Spinal cord (tissue), 10 donors: ENCODE measurements at places on chromosomes 2 and 18. TPM values are rescaled to one million over a fixed set of nuclear protein-coding genes. Genes with fewer than 3 reads are reported as not detected.

- no peak for DNase-seq
- H3K27me3 ChIP-seq = no peaks in the 10 kb centered on the region
- peaks cover 18% of the 10 kb centered on the region for H3K4me1 ChIP-seq
- no peak overlapping the region for H3K4me3 ChIP-seq
Measured at GRCh38 chr2:229620289-229620688, 94.1 kb downstream of the DNER start.

DNA sequence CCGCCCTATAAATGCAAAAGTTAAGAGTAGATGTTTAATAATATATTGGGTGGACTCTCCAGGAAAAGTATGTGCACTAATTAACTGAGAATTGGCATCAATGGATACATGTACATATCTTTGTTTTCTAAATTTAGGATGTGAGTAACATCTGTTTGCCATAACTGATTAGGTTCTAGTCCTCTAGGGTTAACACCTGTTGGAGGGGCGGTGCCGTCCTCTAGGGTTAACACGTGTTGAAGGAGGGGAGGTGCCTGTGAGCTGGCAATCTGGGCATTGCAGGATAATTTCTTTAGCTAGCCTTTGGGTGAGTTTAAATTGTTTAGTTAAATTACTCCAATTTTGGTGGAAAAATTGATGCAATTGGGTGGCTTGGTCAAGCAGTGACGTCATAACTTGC, 30.9 kb downstream of the HTR2B start:
- H3K27me3 ChIP-seq = no peaks in the 10 kb centered on the region
- H3K27ac ChIP-seq = no peak overlapping the region
- H3K4me1 ChIP-seq = no peaks in the 10 kb centered on the region
- H3K36me3 ChIP-seq = peaks cover 19% of the 10 kb centered on the region
- DNase-seq = no peak

DNA sequence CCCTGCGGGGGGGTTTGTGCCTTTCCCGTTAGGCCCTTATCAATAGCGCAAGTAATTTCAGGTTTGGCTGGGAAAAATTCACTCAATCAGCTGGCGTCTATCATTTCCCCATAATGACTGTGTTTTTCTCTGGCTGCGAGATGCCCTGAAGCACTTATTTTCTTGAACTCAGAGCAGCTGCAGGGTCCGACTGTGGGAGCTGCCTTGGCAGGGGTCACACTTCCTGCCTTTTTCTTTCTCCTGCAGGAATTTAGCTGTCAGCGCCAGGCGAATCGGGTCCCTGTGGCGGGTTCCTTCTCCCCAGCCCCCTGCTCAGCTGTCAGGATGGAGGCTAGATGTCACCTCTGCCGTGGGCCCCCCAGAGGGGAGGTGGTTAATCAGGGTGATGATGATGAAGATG, 81.3 kb upstream of the HPCAL1 start:
- H3K4me3 ChIP-seq = no peak overlapping the region
- H3K27ac ChIP-seq = no peak overlapping the region
- H3K27me3 ChIP-seq = no peaks in the 10 kb centered on the region
- no peaks in the 10 kb centered on the region for H3K36me3 ChIP-seq
- DNase-seq = no peak

- peaks cover 62% of the 10 kb centered on the region for H3K4me1 ChIP-seq
- peak; percentile 69 for DNase-seq
- peak overlapping the region; percentile 92 for H3K27ac ChIP-seq
- H3K27me3 ChIP-seq = peaks cover 4% of the 10 kb centered on the region
Measured at GRCh38 chr2:216690853-216691741, 4.3 kb downstream of the IGFBP5 start.

DNA sequence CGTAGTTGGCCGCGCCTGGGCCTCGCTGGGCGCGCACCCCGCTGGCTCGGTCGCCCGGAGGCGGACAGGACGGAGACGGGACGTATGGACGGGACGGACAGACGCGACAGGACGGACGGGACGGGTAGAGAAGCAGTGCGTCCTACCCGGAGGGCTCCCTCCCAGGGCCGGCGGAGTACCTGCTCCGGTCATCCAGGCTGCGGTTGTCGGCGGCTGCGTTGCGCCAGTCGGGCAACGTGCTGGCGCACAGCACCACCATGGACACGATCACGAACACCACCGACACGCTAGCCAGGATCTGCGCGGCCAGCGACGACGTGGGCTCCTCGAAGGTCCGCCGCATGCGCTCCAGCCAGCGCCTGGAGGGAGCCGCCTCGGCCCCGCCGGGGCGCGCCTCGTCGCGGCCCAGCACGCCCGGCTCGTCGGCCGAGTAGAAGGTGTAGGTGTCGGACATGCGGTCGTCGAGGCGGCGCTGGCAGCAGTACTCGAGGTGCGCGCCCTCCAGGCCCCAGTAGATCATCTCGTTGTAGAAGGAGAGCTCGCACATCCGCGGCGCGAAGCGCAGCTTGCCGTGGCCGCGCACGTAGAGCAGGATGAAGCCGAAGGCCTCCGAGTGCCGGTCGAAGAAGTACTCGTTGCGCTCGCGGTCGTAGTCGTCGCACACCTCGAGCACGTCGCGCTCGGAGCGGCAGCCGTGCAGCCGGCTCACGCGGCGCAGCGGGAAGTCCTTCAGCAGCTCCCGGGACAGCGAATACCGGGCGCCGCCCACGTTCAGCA, 903 bp downstream of the KCNG3 start:
- peaks cover 17% of the 10 kb centered on the region for H3K4me1 ChIP-seq
- no peak overlapping the region for H3K4me3 ChIP-seq
- peak; percentile 24 for DNase-seq

GRCh38 chr2:206324869-206325268, 50.4 kb downstream of the ZDBF2 start:
- no peaks in the 10 kb centered on the region for H3K27me3 ChIP-seq
- DNase-seq = no peak
- H3K4me1 ChIP-seq = no peaks in the 10 kb centered on the region

- no peak overlapping the region for H3K4me3 ChIP-seq
- peaks cover 6% of the 10 kb centered on the region for H3K36me3 ChIP-seq
- no peaks in the 10 kb centered on the region for H3K27me3 ChIP-seq
Measured at GRCh38 chr18:26056291-26056690, 34.1 kb downstream of the SS18 start.

GRCh38 chr2:237492137-237492890, 5.3 kb downstream of the MLPH start:
- H3K27ac ChIP-seq = no peak overlapping the region
- DNase-seq = no peak
- peaks cover 2% of the 10 kb centered on the region for H3K4me1 ChIP-seq
- no peaks in the 10 kb centered on the region for H3K36me3 ChIP-seq

- no peak for DNase-seq
- no peaks in the 10 kb centered on the region for H3K27me3 ChIP-seq
- peaks cover 20% of the 10 kb centered on the region for H3K4me1 ChIP-seq
Measured at GRCh38 chr2:231660860-231661259, 47.5 kb upstream of the PTMA start.

TRIM43 gene
- total RNA-seq = not detected

TGIF1 gene
- total RNA-seq = 34.7 TPM

DYSF gene
- total RNA-seq = 3.5 TPM

ITGA4 gene
- total RNA-seq = 12.5 TPM

DNAJC5G gene
- 0.22 TPM for total RNA-seq
